ENCODE measurements at places on chromosomes 7 and 10.

- no peak for DNase-seq
Measured at GRCh38 chr7:159227433-159227832, 82.8 kb upstream of the VIPR2 start.

- no peak for DNase-seq
Measured at GRCh38 chr7:74344132-74344496, 54.9 kb downstream of the CLIP2 start.

- no peak for DNase-seq
Measured at GRCh38 chr7:7693881-7694280, 24.5 kb downstream of the RPA3 start.

GRCh38 chr10:31399631-31400030 lies 80.6 kb downstream of the ZEB1 start:
- no peak for DNase-seq

- DNase-seq, result no peak
Measured at GRCh38 chr7:155306673-155307470, 9.2 kb downstream of the INSIG1 start.

GRCh38 chr7:157458254-157458633 lies 121.4 kb downstream of the DNAJB6 start:
- DNase-seq, result no peak

DNA sequence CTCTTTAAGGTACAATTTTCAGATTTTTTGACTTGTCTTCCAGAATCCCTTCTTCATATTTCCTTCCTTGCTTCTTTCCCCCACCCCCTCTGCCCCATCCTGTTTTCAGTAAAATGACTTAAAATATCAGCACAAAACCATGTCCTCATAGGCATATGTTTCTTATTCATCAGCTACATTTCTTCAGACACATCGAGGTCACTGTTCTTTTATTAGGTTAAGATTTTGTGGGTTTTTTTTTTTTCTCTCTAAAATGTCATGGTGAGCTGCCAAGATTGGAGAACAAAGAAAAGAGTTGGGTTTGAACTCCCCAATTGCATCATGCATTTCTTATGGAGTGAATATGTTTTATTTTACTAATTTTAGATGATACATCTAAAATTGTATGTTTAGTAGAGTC lies 35.8 kb downstream of the LAMB4 start:
- no peak for DNase-seq

DNA sequence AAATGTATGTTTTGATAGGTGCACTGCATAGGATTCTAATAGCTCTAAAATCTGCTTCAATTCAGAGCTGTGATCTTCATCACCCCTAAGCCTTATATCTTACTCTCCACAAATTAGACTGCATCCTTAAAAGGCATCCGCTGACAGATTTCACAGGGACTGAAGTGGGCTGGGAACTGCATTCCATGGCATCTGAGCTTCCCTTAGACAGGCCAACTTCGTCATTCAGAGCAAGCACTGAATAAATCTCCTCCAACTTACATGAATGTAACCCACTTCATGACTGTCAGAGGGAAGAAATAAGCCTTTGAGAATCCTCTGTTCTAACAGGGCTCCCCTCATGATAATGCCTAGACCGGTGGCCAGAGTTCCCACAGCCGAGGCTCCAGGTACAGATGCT lies 71.3 kb downstream of the SFMBT2 start:
- DNase-seq, result no peak

GRCh38 chr7:127890726-127891125 lies 140.5 kb downstream of the LRRC4 start:
- DNase-seq, result no peak

DNA sequence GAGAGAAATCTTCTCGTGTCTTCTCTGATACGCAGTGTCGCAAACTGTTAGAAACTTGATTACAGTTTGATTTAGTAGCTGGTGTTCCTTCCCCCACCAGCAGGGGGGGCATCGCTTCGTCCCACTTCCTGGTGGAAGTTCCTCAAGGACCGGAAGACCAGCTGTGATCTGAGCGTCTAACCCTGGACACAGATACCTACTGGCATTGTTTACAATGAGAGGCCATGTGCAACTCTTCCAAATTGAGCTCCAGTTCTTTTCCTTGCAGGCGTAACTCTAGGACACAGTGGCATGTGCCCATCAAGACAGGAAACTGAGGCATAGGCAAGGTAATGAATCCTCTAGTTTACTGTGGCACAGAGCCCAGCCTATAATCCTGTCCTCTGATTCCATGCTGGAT lies 219.0 kb downstream of the CCDC3 start:
- peak; percentile 66 for DNase-seq

GRCh38 chr7:135828604-135829003 lies 80.0 kb upstream of the FAM180A start:
- peak; percentile 99 for DNase-seq

DNA sequence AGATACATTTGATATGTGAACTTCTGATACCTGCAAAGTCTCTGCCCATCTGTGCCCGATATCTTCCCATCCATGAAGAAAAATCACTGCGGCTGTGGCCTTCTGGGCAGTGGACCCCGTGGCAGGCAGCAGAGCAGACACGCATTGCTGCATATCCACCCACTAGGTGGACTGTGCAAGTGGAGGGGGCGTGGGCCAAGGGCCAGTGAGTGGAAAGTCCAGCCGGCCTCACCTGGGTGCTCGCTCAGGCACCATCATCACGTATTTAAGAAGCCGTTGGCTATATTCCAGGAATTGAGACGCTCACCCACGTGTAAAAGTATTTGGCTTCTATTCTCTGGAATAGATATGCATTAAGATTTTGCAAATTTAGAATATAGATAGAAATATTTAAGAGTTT lies 30.8 kb upstream of the SLC13A1 start:
- DNase-seq, result no peak

DNA sequence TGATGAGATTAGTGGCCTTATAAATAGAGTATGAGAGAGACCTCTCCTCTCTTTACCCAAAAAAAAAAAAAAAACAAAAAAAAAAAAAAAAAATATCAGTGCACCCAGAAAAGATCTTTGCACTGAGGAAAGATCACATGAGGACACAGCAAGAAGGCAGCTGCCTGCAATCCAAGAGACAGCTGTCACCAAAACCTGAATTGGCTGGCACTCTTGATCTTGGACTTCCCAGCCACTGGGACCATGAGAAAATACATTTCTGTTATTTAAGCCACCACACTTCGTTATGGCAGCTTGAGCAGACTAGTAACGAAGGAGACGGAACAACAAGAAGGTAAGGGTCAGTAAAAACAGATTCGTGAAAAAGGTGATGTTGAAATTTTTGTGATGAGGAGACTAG lies 47.0 kb downstream of the TMEM106B start:
- DNase-seq, result no peak

GRCh38 chr7:111255576-111255975 lies 164.6 kb downstream of the LRRN3 start:
- no peak for DNase-seq

DNA sequence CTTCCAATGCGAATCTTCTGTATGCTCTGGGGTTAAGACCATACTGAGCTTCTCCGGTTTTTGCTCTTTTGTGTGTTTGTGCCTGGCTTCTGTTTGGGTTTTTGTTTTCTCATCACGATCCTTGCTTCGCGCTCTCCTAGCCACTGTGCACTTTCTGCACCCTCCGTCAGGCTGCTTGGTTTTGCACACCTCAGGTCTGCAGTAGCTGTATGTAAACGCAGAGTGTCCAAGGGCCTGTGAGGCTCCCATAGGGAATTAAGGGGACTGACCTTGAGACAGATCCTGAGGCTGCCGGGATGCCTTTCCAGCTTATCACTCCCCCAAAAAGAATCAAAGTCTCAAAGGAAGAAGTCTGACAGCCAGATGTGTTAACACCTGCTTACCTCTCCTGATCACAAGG lies 95.2 kb downstream of the PROSER2 start:
- no peak for DNase-seq

GRCh38 chr7:130781346-130781745 lies 47.3 kb upstream of the KLF14 start:
- DNase-seq, result no peak

GRCh38 chr7:151785681-151785965 lies 91.3 kb downstream of the PRKAG2 start:
- no peak for DNase-seq

DNA sequence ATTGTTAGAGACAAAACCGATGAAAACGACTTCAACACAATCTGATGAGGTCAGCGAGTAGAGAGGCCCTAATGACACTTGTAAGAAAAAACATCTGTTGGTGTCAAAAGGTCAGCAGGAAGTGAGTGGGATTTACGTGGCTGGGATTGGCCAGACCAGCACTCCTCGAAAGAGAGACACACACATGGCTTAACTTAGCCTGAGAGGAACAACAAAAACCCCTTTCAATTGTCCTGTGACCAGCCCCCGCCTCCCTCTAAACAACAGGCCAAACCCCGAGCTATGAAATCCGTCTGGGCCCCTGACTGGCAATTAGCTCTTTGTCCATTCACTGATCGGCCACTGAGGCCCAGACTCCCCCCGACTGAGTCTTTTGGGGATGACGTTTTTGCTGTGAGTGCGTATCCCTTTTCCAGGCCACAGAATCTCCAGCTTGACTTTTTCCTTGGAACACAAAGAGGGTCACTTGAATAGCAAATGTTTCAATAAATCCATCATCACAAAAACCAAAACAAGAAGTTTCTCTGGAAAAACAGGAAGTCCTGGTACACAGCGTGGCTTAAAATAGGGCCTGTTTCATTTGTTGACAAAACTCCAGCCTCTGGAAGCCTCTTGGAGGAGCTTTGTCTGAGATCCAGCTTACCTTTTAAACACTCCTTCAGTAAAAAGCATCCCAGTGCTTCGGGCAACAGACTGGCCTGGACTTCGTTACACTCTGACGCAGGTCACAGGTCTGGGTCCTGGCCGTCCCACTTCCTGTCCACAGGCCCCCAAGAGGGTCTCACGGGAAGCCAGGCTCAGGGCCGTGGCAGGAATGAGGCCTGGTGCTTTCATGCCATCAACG lies 103.0 kb downstream of the CTBP2 start:
- peak; percentile 58 for DNase-seq

- no peak for DNase-seq
Measured at GRCh38 chr7:130989101-130989795, 255.2 kb upstream of the KLF14 start.

Measured in NCI-H82 (cell line).